Putamen (tissue), 1 donor: ENCODE measurements at places on chromosomes 2 and 18.

DNA sequence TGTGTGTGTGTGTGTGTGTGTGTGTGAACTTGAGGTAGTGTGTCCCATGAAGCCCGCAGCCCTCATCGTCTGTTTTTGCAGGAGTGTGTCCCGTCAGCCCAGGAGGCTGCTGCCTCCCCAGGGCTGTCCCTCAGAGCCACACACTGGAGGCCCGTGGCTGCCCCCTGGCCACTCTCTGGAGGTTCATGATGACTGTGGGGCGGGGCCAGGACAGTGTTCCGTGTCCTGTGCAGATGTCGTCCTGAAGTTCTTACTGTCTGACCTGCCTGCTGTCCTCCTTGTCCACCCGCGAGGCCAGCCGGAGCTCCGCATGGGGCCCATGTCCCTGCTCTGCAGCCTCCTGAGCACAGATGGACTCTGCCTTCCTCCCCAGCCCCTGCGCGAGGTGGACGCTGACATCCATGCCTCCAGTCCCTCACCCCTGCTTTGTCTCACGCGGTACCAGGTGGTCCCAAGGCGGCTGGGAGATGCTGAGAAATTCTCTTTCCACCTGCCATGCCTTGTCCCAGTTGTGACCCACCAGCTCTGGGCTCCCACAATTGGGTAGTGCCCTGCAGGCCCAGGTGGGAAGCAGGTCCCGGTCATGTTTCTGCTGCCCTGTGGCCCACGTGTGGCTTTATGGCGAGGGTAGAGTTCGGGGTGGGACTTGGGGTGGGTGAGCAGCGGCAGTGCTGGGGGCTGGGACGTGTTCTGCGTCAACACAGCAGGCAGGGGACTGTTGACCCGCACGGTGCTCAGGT lies 92.8 kb downstream of the NFATC1 start:
- no peak for DNase-seq

DNA sequence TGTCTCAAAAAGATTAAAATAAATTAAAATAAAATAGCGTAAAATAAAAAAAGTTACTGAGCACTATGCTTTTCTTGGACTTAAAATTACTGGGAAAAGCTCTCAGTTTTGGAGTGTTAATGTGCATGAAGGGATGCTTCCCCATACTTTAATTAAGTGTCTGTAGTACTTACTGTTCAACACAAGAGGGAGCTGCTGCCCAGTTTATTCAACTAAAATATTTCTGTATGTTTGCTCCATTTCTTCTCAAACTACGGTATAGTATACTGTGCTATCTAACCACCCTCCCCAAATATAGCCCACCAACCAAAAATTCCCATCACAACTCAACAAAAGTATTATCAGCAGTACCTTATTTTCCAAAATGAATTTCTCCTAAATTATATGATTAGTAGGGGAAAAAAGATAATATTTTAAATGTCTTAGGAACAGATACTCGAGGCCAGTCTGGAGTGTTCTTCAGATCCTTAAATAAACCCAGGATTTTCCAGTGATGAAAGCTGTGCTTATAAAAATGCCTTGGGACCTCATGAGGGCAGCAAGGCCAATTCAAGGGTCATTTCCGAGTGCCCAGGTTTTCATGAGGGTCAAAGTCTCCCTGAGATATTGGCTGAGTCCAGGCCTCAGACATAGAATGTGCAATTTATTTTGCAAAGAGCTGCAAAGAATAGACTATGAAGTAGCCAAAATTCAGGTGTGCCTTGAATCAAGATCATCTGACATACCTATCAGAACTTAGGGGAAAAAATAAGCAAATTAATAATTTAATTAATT lies 64.1 kb downstream of the CHRNA1 start:
- peak; percentile 70 for DNase-seq

DNA sequence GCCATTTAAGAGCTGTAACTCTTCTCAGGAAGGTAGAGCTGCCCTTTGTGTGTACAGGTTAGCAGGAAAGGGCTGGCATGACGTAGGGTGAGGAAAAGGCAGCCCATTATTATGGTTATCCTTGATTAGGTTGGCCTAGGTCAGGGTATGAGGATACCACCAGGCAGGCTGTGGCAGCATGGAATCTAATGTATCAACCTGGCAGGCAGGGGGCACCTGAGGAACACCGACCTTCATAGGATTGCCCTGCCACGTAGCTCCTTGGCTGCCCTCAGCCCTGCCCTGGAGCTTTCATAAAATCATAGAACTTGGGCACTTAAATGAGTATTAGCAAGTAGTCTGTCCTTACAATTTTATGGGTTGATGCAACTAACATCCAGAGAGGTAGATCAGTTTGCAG lies 261.6 kb downstream of the LTBP1 start:
- no peak for DNase-seq

GRCh38 chr18:53534695-53535094 lies 689.8 kb downstream of the MBD2 start:
- peak; percentile 82 for DNase-seq

- no peak for DNase-seq
Observed at GRCh38 chr2:67984600-67984999, 78.2 kb downstream of the C1D start.

GRCh38 chr2:158953926-158954763 lies 14.3 kb upstream of the TANC1 start:
- DNase-seq: no peak

DNA sequence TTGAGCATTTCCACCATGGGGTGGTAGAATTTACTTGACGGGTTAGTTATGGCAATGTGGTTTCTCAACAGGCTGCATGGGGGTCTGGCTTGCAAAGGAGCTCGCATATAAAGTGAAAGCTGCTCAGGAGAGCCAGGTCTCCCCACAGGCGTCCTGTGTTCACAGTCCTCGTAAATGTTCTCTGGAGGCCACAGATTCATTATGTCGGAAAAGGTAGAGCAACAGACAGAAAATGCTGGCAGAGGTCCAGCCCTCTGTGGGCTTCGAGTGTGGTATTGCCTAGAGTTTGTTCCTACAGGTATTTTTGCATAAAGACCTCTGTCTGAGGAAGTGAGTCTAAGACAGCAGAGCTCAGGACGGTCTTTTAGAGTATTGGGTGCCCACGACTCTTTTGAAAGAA lies 96.4 kb downstream of the CDCA7 start:
- no peak for DNase-seq

- no peak for DNase-seq
Observed at GRCh38 chr2:230891064-230891463, 26.3 kb downstream of the ITM2C start.

GRCh38 chr2:121519732-121520640 lies 10.7 kb upstream of the RNU4ATAC start:
- DNase-seq: peak; percentile 88

GRCh38 chr18:48374423-48375149 lies 34.6 kb downstream of the ZBTB7C start:
- no peak for DNase-seq

- no peak for DNase-seq
Observed at GRCh38 chr2:225948903-225949302, 549.4 kb downstream of the NYAP2 start.

GRCh38 chr2:178452334-178452733 lies 1.2 kb downstream of the PJVK start:
- DNase-seq: no peak

DNA sequence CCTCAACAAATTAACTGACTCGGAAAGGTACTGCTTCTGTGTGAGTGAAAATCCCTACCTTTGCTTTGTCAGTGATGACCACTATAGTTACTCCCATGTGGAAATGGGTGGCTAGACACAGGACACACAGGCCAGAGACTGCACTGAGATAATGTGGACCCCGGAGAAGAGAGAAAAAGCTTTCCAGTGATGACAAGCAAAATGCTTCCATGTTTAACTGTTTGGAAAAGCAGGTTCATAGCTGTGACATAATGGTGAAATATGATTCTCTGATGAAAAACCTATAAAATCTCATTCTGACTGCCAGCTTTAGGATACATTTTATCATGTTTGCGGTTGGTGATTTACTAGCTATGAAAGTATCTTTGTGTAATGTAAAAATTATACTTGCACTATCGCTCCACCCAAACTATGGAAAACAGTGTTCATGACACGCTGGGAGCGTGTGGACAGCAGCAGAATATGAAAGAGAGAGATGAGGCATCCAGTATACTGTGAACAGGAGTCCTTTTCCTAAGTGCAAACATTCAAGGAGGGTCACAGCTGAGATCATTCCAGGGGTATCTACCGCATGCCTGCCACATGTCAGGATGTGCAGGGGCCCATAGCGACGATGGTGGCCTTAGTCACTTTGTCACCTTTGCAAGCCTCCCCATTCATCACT lies 782.7 kb upstream of the SOX11 start:
- DNase-seq: no peak

DNA sequence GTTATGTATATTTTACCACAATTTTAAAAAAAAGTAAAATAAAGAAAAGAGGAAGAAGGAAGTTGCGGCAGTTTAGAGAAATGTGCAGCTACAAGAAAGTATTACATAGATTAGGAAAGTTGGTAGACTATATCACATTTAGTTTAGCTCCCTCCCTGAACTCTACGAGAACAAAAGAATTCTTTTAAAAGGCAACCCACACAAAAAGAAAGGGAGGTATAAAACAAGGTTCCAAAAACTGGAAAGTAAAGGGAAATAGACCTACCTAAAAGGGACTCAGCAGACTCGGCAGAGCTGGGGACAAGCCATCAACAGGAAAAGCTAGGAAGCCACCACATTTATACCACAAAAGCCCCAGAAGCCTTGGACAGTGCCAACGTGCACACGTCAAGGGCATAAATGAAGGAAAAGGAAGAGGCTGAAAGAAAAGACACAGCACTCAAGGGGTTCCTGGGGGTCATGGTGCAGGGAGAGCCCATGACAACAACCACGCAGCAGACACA lies 9.1 kb downstream of the TMEM127 start:
- DNase-seq: no peak

DNA sequence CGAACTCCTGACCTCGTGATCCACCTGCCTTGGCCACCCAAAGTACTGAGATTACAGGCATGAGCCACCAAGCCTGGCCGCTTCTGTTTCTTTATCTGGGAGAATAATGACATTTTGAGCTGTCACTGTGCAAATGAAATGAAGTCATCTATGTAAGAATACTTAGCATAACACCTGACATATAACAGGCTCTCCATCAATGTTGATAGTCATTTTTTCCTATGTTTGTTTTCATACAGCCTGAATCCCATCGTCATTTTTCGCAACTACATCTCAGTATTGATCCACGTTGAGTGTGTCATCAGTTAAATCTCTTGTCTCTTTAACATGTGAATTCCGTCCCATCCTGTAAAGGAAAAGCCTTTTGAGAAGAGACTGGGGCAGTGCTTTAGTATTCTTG lies 6.4 kb upstream of the CAPN14 start:
- DNase-seq: no peak

DNA sequence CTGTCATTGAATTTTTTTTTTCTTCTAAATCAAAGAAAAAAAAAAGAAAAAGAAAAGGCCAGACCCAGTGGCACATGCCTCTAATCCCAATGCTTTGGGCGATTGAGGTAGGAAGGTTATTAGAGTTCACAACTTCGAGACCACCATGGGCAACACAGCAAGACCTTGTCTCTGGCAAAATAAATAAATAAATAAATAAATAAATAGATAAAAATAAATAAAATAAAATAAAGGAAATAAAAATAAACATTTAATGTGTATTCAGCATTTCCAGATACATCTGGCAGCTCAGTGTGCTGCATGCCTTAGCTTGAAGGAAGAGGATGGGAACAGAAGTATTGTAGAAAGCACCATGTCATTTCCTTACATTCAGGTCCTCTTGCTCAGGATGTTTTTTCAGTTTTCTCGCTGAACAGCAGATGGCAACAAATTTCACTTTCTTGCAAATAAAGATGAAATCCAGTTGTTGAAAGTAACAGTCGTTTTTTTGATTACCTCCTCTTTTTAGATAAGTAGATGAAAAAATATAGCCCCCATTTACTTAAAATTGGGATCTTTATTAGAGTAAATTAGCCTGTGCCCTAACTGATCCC lies 25.7 kb upstream of the FAM178B start:
- peak; percentile 67 for DNase-seq

- DNase-seq: no peak
Observed at GRCh38 chr18:23906658-23907057, 107.9 kb upstream of the TTC39C start.

GRCh38 chr2:21633911-21634310 lies 510.1 kb downstream of the TDRD15 start:
- DNase-seq: no peak

GRCh38 chr2:118250463-118250862 lies 162.2 kb downstream of the INSIG2 start:
- DNase-seq: no peak

GRCh38 chr2:166917415-166917814 lies 29.1 kb downstream of the XIRP2 start:
- DNase-seq: no peak

DNA sequence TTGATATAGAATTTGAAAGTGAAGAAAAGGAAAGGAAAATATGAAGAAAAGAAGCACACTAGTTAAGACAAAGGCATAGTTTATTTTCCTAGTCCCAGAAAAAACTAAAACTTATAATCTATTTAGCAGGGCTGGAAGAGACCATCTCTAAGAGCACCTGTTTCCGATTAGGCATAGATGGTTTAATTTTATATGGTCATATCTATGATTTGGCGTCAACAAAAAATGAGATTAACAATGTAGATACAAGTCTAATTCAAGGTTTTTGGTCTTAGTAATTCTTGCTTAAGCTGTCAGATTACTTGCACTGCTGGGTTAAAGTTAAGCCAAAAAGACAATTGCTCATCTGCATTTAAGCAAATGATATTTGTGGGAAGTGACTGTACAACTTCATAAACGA lies 502.5 kb upstream of the FSHR start:
- DNase-seq: no peak

DNA sequence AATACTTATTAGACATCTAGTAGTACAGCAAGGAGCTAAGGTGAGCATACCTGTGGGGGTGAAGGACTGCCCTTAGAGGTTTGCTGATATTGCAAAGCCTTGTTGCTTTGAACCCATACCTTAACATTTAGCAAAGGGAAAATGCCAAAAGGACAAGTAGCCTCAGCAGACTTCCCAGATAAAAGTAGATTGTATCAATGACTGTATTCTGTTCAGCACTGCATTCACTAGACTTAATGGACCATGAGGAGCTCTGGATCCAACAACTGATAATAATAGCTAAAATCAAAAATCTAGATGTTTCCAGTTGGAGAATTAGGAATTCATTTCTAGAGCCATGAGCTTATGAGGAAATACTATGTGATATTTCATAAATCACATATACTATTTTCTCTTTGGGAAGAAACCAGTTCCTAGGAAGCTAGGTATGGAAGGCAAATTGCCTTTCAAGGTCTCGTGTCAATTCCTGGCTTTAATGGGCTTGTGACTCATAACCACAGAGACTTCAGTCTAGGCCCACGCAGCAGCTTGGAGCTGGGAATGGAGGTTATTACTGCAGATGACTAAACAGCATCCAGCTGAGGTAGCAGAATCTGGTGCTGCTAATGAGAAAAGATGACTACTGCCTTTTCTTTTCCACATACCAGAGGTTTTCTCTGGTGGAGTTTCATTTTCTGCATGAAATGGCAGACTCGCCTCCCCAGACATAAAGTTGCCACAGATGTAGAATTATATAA lies 191.2 kb upstream of the NABP1 start:
- DNase-seq: peak; percentile 79
